Central memory CD8-positive, alpha-beta T cell (primary cell): ENCODE measurements at places on chromosomes 3 and 15.

- no peaks in the 10 kb centered on the region for H3K4me1 ChIP-seq
- no peaks in the 10 kb centered on the region for H3K36me3 ChIP-seq
- H3K27ac ChIP-seq: no peak overlapping the region
- DNase-seq: no peak
These were observed 92.8 kb downstream of the TFG start for GRCh38 chr3:100802126-100802525.

GRCh38 chr15:47374222-47374621 is 343.1 kb upstream of the SEMA6D start:
- H3K27ac ChIP-seq: no peak overlapping the region
- no peaks in the 10 kb centered on the region for H3K27me3 ChIP-seq
- no peaks in the 10 kb centered on the region for H3K4me1 ChIP-seq
- no peaks in the 10 kb centered on the region for H3K36me3 ChIP-seq
- no peak overlapping the region for H3K4me3 ChIP-seq

DNA sequence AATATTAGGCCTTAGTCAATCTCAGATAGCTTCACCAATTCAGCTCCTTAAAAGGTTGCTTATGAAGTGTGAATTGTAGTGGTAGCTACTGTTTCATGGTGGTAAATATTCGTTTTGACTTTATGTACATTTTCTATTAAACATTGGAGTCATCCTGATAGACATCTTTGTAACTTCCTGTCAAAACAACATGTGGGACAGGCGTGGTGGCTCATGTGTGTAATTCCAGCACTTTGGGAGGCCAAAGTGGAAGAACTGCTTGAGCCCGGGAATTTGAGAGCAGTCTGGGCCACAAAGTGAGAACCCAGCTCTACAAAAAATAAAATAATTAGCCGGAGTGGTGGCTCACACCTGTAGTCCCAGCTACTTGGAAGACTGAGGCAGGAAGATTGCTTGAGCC is 2.0 kb upstream of the TRIM59 start:
- no peak overlapping the region for H3K4me3 ChIP-seq
- H3K27ac ChIP-seq: no peak overlapping the region

GRCh38 chr3:16076564-16076963 is 97.9 kb upstream of the GALNT15 start:
- no peaks in the 10 kb centered on the region for H3K4me1 ChIP-seq
- H3K36me3 ChIP-seq: no peaks in the 10 kb centered on the region
- peaks cover 17% of the 10 kb centered on the region for H3K27me3 ChIP-seq
- no peak for DNase-seq
- no peak overlapping the region for H3K27ac ChIP-seq
